CD4-positive, alpha-beta T cell treated with Interleukin-12 subunit alpha and Interleukin-12 subunit beta, for 1 hour (primary cell): ENCODE measurements at places on chromosomes 7 and 10.
A peak's percentile ranks its signal among the peaks of the same experiment; 100 is the strongest.

- no peak for DNase-seq
These were observed 147.1 kb downstream of the WDR11 start for GRCh38 chr10:120998251-120998650.

GRCh38 chr10:74683067-74683466 lies 143.3 kb upstream of the KAT6B start:
- DNase-seq: no peak

DNA sequence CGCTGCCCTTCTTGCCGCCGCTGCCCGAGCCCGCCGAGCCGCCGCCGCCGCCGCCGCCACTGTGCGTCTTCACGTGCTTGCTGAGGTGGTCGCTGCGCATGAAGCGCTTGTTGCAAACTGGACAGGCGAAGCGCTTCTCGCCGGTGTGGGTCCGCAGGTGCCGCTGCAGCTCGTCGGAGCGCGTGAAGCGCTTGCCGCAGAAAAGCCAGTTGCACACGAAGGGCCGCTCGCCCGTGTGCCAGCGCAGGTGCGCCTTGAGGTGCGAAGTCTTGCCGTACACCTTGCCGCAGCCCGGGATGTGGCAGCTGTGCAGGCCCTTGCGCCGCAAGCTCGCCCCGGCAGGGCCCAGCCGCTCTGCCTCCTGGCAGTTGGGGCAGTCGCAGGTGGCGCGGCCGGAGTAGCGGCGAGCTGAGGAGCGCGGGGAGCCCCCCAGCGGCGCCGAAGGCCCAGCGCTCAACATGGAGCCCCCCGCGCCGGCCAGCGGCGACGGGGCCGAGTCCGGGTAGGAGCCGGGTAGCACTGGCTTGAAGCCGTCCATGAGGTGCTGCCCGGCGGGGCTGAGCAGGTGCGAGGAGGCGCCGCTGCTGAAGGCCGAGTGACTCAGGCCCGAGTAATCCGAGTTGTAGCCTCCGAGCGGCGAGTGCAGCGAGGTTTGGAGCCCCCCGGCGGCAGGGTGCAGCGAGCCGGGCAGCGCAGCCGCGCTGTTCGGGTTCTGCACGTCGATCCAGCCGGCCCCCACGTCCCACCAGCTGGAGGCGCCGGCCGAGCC lies 2.1 kb downstream of the SP8 start:
- no peak for DNase-seq

DNA sequence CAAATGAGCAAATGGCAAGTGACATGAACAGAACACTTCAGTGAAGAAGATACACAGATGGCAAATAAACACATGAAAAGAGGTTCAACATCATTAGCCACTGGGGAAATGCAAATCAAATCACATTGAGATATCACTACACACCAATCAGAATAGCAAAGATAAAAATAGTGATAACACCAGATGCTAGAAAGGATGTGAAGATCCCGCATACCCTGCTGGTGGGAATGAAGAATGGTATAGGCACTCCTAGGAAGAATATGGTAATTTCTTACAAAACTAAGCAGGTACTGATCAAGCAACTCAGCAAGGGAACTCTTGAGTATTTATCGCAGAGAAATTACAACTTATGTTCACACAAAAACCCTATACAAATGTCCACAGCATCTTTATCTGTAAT lies 11.2 kb downstream of the LAMB4 start:
- no peak for DNase-seq

DNA sequence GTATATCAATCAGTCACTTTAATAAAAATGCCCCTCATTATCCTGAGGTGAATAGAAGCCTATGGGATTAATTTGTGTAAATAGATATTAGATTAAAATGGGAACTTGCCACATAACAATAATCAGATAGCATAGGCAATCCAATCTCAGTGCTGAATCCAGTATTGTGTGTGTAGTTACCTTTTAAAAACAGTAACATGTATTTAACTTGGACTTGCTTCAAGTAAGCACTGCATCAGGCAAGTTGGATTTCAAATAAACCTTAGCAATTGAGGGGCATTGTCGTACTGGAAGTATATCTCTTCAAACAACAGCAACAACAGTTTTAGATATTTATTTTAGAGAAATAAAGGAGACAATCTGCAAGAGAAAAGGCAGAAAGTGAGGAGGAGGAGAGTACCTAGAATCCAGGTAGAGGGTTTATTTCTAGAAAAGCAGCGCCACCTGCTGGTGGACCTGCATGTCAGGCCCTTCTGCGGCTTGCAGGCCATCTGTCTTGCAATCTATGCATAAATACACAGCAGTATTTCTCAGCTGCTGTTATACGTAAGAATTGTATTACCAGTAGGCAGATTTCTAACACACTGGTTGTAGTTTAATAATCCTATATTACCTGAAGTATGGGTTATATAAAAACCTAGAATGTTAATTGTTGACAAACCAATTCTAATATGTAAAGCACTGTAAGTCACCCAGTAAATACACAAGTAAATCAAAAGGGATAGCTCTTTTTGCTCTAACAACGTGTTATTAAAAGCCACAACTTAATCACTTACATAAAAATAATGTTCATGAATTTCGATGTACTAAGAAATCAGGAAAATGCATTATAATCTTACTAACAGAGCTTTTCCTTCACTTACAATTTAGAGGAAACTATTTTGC lies 652.8 kb downstream of the KCNMA1 start:
- peak; percentile 48 for DNase-seq

GRCh38 chr10:29007748-29008610 lies 280.9 kb upstream of the LYZL1 start:
- no peak for DNase-seq

- no peak for DNase-seq
These were observed 3.7 kb downstream of the TMEM140 start for GRCh38 chr7:135151533-135151932.

DNA sequence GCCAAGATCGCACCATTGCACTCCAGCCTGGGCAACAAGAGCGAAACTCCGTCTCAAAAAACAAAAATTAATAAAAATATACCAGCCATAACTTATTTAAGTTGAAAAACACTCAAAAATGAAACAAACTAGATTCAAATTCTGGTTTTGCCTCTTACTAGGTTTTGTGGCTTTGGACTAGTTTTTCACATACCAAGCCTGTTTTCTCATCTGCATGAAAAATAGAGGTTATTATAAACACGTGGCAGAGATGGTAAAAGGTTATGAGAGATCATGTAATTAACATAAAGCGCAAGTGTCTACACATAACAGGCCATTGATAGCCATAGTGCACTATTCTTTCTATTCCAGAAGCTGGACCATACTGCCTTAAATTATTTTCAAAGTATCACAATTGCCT lies 35.5 kb upstream of the CABCOCO1 start:
- no peak for DNase-seq

GRCh38 chr7:54245020-54245419 lies 297.2 kb upstream of the VSTM2A start:
- DNase-seq: no peak

DNA sequence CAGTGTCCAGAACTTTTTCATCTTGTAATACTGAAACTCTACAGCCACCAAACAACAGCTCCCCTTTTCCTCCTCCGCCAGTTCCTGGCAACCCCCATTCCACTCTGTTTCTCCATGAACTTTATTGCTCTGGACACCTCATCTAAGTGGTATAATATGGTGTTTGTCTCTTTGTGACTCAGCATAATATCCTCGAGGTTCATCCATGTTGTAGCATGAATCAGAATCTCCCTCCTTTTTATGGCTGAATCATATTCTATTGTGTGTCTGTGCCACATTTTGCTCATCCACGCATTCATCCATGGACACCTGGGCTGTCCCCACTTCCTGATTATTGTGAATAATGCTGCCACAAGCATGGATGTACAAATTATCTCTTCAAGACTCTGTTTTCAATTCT lies 124.4 kb upstream of the FGFR2 start:
- DNase-seq: no peak

- DNase-seq: no peak
These were observed 105.7 kb downstream of the RPS24 start for GRCh38 chr10:78139341-78139740.

- DNase-seq: no peak
These were observed 798.7 kb downstream of the IPMK start for GRCh38 chr10:57468894-57469432.

DNA sequence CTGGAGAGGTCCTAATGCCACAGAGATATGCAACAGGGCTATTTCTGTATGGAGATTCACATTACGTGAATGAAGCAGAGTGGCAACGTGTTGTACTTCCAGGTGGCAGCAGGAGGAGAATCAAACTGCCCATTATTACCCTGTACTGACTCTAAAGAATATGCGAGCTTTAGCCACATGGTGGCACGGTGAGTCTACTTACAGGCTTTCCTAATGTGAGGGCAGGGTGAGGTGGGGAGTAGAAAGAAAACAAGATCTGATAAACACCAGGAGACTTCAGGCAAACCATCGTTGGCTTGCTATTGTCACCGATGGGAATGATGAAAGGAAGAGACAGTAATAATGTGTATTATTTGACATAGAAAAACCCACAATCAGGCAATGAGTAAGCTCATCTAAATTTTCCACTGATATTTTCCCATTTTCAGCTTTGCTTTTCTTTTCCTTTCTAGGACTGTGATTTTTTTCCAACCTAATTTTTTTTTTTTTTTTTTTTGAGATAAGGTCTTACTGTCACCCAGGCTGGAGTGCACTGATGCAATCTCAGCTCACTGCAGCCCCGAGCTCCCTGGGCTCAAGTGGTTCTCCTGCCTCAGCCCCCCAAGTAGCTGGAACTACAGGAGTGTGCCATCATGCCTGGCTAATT lies 164.3 kb downstream of the BTAF1 start:
- DNase-seq: peak; percentile 62

GRCh38 chr10:28432210-28432676 lies 100.7 kb upstream of the WAC start:
- DNase-seq: peak; percentile 43

GRCh38 chr10:35208536-35208935 lies 81.9 kb downstream of the CREM start:
- peak; percentile 41 for DNase-seq

- DNase-seq: no peak
These were observed 49.9 kb upstream of the RELN start for GRCh38 chr7:104039363-104039762.

GRCh38 chr10:130066743-130067142 lies 43.9 kb downstream of the C10orf143 start:
- DNase-seq: no peak

DNA sequence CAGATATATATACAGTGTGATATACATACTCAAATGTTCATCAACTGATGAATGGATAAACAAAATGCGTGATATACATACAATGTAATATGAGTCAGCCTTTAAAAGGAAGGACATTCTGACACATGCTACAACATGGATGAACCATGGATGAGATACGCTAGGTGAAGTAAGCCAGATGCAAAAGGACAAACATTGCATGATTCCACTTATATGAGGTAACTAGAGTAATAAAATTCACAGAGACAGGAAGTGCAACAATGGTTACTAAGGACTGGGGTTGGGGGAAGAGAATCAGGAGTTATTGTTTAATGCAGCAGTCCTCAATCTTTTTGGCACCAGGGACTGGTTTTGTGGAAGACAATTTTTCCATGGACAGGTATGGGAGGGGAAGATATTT lies 47.3 kb upstream of the PIK3AP1 start:
- DNase-seq: no peak

DNA sequence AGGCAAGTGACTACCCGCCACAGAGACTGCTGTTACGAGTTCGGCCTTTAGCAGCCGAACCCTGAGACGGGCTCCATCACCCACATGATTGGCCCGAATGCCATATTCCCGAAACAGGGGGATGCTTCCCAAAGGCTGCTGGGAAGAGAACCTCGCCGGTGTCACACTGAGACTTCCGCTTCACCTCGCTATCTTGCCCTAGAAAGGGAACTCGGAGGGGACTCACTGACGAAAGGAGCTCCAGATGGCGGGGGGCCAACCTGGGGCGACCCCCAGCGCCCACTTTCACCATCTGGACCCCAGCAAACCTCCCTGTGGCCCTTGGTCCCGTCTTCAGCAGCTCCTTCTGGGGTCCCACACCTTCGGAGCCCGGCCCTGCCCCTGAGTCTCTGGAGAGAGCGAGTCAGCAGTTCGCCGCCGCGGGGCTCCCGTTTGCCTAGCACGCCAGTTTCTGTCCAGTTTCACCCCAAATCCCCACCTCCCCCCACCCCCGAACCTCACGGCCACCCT lies 529 bp downstream of the HPS1 start:
- peak; percentile 23 for DNase-seq

GRCh38 chr7:45026984-45027773 lies 27.2 kb downstream of the CCM2 start:
- peak; percentile 65 for DNase-seq

- no peak for DNase-seq
These were observed 4.7 kb upstream of the SLC18A3 start for GRCh38 chr10:49605216-49605938.

GRCh38 chr7:109003742-109004141 lies 434.1 kb downstream of the DNAJB9 start:
- no peak for DNase-seq

DNA sequence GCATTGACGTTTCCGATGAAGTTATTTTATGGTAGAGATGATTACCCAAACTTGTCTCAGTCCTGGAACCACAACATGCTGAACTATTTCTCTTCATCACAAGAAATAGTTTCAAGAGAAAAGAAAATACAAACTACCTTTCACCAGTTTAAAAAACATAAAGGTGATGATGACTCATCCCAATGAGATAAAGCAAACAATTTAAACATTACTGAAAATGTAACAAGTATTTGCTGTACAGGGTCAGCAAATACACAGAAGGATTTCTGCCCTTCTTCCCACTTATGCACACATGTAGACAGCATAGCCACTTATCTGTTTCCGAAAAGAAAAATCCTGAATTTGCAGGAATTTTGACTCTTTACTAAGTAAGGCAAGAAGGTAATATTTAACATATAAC lies 50.8 kb downstream of the RHOBTB1 start:
- DNase-seq: no peak

GRCh38 chr10:115950320-115950719 lies 322.7 kb downstream of the GFRA1 start:
- DNase-seq: no peak

- DNase-seq: no peak
These were observed 709.7 kb upstream of the SEMA3D start for GRCh38 chr7:85896531-85896930.
